ENCODE measurements at places on chromosomes 11 and 22.

DNA sequence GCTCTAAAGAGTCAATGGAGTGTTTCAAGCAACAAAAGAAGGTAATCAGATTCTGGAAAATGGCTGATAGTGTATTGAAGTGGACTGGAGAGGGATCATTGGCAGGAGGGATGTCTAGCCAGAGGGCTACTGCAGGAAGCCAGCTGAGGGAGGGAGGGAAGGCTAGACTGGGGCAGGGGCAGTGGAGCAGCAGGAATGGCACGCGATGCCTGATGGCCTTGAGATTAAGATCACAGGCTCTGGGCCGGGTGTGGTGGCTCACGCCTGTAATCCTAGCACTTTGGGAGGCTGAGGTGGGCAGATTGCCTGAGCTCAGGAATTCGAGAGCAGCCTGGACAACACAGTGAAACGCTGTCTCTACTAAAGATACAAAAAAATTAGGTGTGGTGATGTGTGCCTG is 47.5 kb upstream of the PRDM11 start:
- DNase-seq, result no peak

- no peak for DNase-seq
Measured at GRCh38 chr11:90788961-90789360, 566.1 kb upstream of the CHORDC1 start.

GRCh38 chr11:13055200-13055599 is 46.1 kb downstream of the RASSF10 start:
- DNase-seq, result no peak

GRCh38 chr11:121961321-121961801 is 154.7 kb downstream of the BLID start:
- DNase-seq, result no peak

DNA sequence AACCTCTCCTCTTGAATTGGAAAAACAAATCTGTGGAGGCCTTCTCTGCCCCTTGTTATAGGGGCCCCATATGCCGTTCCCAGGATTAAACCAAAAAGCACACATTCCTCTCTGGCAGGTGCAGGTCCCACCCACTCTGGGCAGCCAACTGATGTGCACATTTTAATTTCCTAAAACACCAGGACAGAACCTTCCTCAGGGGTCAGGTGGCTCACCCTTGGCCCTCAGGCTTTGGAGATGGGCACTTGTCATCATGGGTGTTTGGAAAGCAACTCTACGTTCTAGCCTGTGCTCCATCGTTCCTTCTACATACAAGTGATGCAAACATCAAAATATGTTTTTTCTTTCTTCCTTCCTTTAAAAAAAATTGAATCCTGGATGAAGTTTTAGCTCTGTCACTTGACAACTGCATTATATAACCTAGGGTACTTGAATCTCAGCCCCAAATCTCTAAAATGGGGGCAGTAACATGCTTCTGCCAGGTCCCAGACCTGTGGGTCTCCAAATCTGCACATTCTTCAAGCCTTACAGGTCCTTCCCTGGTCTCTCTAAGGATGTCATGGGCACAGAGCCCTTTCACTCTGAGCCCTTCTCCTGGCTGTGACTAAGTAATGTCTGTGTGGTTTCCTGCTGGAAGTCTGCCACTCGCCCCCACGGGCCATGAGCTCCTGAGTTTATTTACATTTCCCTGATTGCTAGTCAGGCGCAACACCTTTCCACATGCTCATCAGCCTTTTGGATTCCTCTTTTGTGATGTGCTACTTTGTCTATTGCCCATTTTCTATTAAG is 43.8 kb downstream of the KCNQ1OT1 start:
- DNase-seq, result no peak

DNA sequence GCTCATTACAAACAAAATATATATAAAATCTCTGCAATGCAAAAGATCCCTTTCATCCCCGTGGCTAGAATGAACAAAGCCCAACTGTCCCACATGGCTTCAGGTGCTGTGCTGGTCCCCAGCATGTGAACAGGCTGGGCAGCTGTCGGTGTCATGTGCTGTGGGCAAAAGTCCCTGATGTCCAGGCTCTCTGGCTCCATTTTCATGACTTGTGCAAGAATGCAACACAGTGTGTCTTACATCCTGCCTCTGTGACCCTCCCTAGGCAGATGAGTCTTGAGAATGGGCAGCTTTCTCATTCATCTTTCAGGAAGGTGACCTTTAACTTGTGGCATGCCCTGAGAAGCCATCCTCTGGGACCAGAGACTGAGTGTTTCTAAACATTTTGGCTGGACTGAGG is 14.5 kb downstream of the GUCD1 start:
- no peak for DNase-seq

DNA sequence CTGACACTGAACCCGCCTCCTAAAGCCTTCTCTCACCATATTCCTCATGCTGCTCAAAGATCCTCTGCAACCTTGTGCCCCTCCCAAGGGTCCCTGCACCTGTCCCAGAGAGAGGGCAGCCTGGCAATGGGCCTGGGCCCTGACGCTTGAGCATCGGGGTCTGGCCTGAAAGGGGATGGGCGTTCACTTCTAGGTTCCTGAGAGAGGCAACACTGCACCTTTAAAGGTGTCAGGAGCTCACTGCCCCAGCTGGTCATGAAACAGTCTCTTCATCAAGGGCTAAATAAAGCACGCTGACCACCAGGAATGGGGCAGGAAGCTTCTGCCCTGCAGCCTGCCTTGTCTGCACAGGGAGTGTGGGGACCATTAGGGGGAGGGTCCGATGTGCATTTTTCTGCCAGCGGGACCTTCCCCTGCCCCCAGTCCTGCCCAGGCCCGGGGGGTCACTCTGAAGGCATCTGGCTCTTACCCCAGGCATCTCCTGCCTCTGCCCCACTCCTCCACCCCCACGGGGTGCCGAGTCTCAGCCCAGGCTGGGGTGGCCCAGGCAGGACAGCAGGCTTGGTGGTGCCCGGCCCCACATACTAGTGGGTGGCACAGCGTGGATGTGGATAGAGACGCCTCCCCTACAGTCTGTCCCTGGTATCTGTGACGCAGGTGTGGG is 3.5 kb downstream of the C11orf21 start:
- no peak for DNase-seq

- no peak for DNase-seq
Measured at GRCh38 chr22:49292909-49293308, 534.8 kb downstream of the BRD1 start.

DNA sequence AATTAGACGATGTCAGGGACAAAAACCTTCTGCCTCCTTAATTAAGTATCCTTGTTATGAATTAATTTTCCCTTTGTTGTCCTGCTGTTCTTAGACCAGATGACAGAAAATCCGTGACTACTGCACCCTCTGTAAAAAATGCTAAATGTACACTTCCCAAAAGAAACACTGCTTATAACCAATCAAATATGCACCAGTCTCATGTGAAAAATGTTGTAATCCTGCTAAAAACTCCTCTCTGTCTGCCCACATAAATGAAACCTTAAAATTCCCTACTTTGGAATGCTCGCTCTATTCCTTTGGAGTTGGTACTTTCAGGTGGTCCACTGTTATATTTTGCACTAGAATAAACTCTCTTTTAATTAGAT is 366.8 kb upstream of the CCDC179 start:
- no peak for DNase-seq
